D721Med (cell line): ENCODE measurements at places on chromosomes 4 and X.

GRCh38 chr4:7636240-7636508, 201.4 kb upstream of the PSAPL1 start:
- DNase-seq, result no peak

DNA sequence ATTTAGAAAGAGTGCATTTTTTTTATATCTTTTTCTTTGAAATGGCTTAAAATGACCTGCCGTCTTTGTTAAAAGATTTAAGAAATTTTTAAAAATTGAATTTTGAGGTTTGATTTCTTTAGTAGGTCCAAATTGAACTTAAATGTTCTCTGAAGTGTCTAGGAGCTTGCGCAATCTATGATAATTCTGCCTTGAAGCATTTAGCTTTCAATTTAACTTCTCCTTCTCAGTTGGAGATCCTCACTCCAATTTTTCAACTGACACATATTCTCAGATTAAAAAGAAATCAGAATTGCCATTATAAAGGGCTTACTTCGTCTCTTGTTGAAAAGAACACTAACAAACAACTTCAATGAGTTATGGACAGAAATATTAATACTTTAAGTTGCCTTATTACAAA, 273.5 kb downstream of the TMA16 start:
- no peak for DNase-seq

DNA sequence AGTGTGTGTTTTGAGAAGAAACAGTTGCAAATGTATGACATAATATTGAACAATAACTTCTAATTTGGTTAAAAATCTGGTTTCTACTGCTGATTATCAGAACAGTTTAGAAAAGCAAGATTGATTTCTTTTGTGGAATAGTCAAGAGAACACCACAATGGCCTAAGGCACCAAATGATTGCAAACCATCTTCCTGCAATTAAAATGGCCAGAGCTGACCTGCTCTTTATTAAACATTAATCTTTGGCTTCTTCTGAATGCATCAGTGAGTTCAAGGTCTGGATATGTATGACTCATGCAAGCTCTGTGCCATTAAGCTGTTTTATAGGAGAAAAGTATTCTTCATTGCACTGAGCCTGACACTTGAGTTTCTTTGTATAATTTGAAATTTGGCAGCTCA, 107.8 kb upstream of the PDHA2 start:
- no peak for DNase-seq

DNA sequence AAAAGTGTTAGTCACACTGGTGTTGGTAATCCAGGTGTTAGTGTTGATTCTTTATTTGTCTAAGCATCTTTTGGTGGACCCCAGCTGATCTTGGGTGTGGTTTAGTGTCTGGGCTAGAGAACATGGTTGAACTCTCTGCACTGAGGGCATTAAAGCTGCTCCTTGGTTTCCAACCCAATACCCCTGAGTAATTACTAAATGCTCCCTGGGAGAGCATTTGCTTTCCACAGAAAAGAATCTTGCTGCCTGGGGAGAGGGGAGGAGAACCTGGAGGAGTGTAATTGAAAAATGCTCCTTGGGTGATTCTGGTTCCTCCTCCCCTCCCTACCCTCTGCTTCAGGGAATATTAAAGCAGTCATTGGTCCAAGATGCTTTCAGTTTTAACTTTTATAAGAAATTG, 3.1 kb downstream of the GUCY1B1 start:
- DNase-seq, result no peak

DNA sequence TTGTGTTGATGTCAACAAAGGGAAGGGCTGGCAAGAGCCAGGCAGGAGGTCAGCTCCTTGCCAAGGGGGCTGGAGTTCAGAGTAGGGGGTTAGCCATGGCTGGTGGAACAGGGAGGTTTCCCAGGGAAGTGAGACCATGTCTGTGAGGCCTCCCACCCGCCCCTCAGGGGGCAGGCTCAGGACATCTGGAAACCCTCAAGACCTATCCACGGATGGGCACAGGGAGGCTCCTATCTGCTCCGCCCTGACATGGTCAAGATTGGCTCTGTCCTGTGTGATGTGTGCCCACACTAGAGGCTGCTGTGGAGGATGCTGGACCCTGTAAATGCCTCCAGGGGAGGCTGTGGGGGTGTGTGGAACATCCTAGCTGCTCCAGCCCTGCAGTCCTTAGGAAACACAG, 8.0 kb upstream of the TMEM185A start:
- DNase-seq, result no peak

DNA sequence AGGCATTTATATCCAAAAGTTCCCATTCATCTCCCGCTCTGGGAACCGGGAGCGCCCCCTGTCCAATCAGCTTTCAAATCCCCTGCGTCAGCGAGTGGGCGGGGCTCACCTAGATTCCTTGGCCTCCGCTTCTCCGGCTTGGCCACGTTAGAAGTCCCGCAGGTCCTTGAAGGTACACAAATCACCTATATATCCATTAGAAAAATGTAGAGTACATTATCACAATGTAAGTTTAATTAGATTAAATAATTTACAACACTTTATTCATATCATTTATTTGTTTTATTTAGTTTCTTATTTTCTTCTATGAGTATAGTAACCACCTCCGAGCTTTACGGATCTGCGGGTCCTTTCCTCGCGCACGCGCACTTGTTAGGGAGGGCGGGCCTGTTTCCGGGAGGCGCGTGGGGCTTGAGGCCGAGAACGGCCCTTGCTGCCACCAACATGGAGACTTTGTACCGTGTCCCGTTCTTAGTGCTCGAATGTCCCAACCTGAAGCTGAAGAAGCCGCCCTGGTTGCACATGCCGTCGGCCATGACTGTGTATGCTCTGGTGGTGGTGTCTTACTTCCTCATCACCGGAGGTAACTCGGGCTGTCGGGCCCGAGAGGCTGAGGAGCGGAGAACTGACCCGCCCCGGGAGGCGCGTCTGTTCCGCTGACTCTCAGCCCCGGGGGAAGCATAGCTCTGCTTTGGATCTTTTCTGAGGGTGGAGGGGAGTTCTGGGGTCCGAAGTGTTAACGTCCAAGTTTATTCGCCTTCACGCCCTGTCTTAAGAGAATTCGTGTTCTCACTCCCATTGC, at the start of gene OSTC:
Gene OSTC, plus strand, starts transcription at position 388 of the 802 bp plus-strand sequence. Its CDS starts 57 bp downstream, at position 445.
- DNase-seq, result peak; percentile 45
